ENCODE measurements at places on chromosomes 5 and 9.

GRCh38 chr9:85004818-85005413, 335.4 kb downstream of the NTRK2 start:
- DNase-seq: no peak

- DNase-seq: no peak
Measured at GRCh38 chr5:113294311-113295110, 140.3 kb downstream of the TSSK1B start.

- no peak for DNase-seq
Measured at GRCh38 chr9:98182069-98182820, 10.2 kb downstream of the CORO2A start.

GRCh38 chr5:125891061-125891725, 532.0 kb upstream of the GRAMD2B start:
- DNase-seq: no peak

DNA sequence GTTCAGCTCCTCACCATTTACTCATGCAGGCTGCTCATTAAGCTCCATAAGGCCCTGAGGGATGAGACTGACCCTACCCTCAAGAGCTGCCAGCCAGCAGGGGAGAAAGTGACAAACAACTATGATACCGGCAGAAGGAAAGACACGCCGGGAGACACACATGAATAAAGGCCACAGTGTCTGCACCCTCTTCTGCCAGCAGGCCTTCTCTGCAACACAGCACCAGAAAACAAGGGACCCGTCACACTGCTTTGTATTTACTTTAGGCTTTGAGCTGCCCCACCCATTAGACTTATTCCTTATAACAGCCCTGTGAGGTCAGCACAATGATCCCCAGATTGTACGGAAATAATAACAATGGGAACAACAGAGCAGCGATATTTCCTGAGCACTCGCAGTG, 7.2 kb downstream of the GABBR2 start:
- DNase-seq: no peak

DNA sequence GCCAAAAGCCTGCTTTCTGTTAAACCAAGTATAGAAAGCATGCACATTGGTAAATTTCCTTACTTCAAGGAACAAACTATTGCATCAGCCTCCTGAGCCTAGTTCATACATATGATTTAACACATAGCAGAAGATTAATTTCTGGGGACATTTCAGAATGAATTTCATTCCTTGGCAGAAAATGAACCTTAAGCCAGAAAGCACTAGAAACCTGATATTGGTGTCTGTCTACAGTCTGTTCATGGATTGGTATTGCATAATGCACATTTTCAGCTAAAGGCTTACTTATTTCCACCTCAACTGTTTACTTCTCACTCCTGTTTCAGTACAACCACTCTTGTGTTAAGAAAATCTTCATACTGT, 1471.8 kb upstream of the NUDT12 start:
- DNase-seq: no peak

GRCh38 chr9:93132287-93132927, 1.6 kb downstream of the NINJ1 start:
- no peak for DNase-seq

- DNase-seq: no peak
Measured at GRCh38 chr9:93028448-93029006, 30.0 kb upstream of the SUSD3 start.

GRCh38 chr9:117084221-117084620, 330.6 kb downstream of the ASTN2 start:
- DNase-seq: no peak

DNA sequence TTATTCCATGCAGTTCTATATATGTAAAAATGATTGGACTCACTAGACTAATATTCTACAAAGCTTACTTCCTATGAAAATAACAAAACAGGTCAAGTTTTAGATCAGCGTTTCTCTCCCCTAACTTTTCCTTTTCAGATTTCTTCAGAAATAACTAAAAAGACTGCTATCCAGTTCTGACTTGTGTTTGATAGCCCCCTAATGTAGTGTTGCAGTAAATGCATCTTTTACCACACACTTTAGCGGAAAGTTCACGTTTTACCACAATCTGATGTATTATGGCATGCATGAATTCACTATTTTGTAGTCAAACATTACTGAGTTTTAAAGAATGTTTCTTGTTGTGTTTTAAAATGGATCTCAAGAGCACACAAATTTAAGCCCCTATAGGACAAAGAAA, 292.7 kb downstream of the RAB3C start:
- DNase-seq: no peak

- no peak for DNase-seq
Measured at GRCh38 chr9:107737987-107738743, 248.6 kb upstream of the KLF4 start.

- no peak for DNase-seq
Measured at GRCh38 chr9:20349568-20349967, 272.7 kb downstream of the MLLT3 start.

GRCh38 chr5:58771796-58772195, 188.9 kb downstream of the RAB3C start:
- DNase-seq: no peak

- no peak for DNase-seq
Measured at GRCh38 chr5:95899829-95900228, 61.8 kb downstream of the ELL2 start.

- no peak for DNase-seq
Measured at GRCh38 chr9:80732506-80732905, 956.8 kb downstream of the TLE1 start.

DNA sequence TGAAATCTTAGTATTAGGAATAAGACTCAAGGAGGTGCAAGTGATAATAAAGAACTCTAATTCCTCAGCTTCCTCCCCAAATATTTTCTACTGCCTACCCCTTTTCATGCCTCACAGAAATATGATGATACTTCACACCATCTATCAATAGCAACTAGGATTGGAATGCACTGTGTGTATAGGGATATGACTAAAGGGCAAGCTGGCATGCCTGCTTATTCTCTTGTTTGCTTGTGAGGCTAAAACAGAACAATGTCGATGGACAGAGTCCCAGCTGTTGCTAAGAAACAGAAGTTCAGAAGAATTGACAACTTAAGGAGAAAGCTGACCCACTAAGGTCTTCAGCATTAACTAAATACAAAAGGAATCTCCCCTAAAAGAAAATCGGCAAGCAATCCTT, 9.7 kb upstream of the CHD1 start:
- DNase-seq: no peak

DNA sequence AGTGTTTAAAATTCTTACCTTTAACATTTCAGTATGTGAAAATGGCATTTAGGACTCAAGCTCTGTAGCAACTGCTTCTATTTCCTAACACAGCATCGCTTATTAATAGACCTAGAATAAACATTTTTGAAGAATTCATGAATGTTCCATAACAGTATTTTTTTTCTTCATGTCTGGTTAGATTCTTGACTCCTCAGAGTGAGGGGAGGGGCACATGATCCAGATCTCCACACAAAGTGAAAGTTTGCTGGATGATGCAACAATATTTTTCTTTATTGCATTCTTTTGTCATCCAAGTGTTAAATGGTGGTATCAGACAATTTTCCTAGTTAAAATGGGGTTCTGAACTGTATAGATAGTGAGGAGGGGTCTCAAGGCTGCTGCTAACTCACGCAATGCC, 130.8 kb upstream of the MAN2A1 start:
- DNase-seq: no peak

- DNase-seq: no peak
Measured at GRCh38 chr5:67481362-67481761, 284.8 kb upstream of the CD180 start.

DNA sequence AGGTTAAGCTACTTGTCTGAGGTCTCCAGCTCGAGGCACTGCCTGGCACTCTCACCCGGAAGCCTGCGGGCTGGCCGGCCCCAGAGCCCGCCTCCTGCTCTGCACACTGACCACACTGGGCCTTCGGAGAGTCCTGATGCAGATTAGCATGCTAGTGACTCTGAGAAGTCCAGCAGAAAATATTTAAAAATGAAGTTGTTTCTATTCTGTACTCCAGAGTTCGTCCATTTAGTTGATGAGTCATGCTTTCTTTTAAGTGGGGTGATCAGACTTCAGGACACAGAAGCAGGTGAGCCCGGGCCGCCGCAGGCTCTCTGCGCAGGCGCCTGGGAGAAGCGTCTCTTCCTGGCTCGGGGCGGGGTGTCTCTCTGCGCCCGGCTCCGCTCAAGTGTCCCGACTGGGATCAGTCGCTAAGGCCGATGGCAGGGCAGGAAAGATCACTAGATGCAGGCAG, 32.5 kb downstream of the FAM240B start:
- DNase-seq: no peak

- DNase-seq: no peak
Measured at GRCh38 chr5:101288633-101289032, 385.6 kb upstream of the ST8SIA4 start.

GRCh38 chr5:17234374-17234773, 16.9 kb downstream of the BASP1 start:
- no peak for DNase-seq

GRCh38 chr9:27471789-27472188, 52.3 kb upstream of the IFNK start:
- no peak for DNase-seq

- no peak for DNase-seq
Measured at GRCh38 chr5:72213482-72213881, 106.2 kb downstream of the MAP1B start.
